Urinary bladder (tissue), 4 donors: ENCODE measurements at places on chromosomes 11 and 22. TPM values are rescaled to one million over a fixed set of nuclear protein-coding genes. Genes with fewer than 3 reads are reported as not detected.

MMP12 gene
- 3.8 TPM for total RNA-seq

TH gene
- 1.6 TPM for total RNA-seq

ARHGAP20 gene
- 23.0 TPM for total RNA-seq

LAMTOR1 gene
- 32.4 TPM for total RNA-seq

B3GAT3 gene
- total RNA-seq = 9.7 TPM

TRIM49D2 gene
- total RNA-seq = not detected

MICAL2 gene
- 42.5 TPM for total RNA-seq

PLEKHB1 gene
- 1.0 TPM for total RNA-seq

PTPRCAP gene
- total RNA-seq = 1.2 TPM

DCHS1 gene
- 49.2 TPM for total RNA-seq

KCNK4 gene
- not detected for total RNA-seq

NLRP14 gene
- total RNA-seq = 0.42 TPM

SGSM1 gene
- 1.9 TPM for total RNA-seq

MIAT gene
- total RNA-seq = 3.3 TPM

ATL3 gene
- 145 TPM for total RNA-seq

OR52H1 gene
- total RNA-seq = 2.2 TPM

SEPTIN3 gene
- 1.7 TPM for total RNA-seq

APOBEC3B gene
- 1.8 TPM for total RNA-seq

SYCE3 gene
- not detected for total RNA-seq

OPCML gene
- 2.3 TPM for total RNA-seq
